H1 (cell line): ENCODE measurements at places on chromosomes 2 and 18. TPM values are rescaled to one million over a fixed set of nuclear protein-coding genes. Genes with fewer than 3 reads are reported as not detected.

GRCh38 chr2:99710721-99711120, 220.9 kb upstream of the REV1 start:
- H3K4me3 ChIP-seq = no peak overlapping the region
- no peaks in the 10 kb centered on the region; the same call in 1 of the 2 replicates for H3K4me1 ChIP-seq
- H3K36me3 ChIP-seq = no peaks in the 10 kb centered on the region
- H3K27me3 ChIP-seq = no peaks in the 10 kb centered on the region
- DNase-seq = no peak

Gene PPP4R1
- total RNA-seq = 96.1 and 108 TPM in 2 replicates

- no peak overlapping the region for H3K27ac ChIP-seq
- H3K36me3 ChIP-seq = no peaks in the 10 kb centered on the region
- H3K4me3 ChIP-seq = no peak overlapping the region
- no peaks in the 10 kb centered on the region for H3K27me3 ChIP-seq
- no peaks in the 10 kb centered on the region for H3K4me1 ChIP-seq
These were observed 432.3 kb downstream of the STK39 start for GRCh38 chr2:167814881-167815718.

GRCh38 chr18:48898521-48898920, 52.2 kb downstream of the SMAD7 start:
- no peak overlapping the region for H3K4me3 ChIP-seq
- no peaks in the 10 kb centered on the region for H3K27me3 ChIP-seq
- no peak for DNase-seq
- H3K4me1 ChIP-seq = no peaks in the 10 kb centered on the region

Gene SYT4
- 9.7 and 10.2 TPM in 2 replicates for total RNA-seq

- no peak overlapping the region for H3K4me3 ChIP-seq
- DNase-seq = no peak
- no peaks in the 10 kb centered on the region for H3K27me3 ChIP-seq
These were observed 30.5 kb upstream of the ARMC9 start for GRCh38 chr2:231167745-231168459.

- peak; percentile 98 for DNase-seq
- no peak overlapping the region for H3K27ac ChIP-seq
- no peaks in the 10 kb centered on the region for H3K27me3 ChIP-seq
- H3K36me3 ChIP-seq = no peaks in the 10 kb centered on the region
- no peak overlapping the region for H3K4me3 ChIP-seq
- H3K4me1 ChIP-seq = no peaks in the 10 kb centered on the region
These were observed 34.9 kb downstream of the FAM110C start for GRCh38 chr2:11248-11941.

Gene GAREM2
- 19.9 and 23.0 TPM in 2 replicates for total RNA-seq

- no peaks in the 10 kb centered on the region for H3K36me3 ChIP-seq
- no peak for DNase-seq
- no peak overlapping the region for H3K4me3 ChIP-seq
- no peak overlapping the region for H3K27ac ChIP-seq
- no peaks in the 10 kb centered on the region for H3K27me3 ChIP-seq
- H3K4me1 ChIP-seq = no peaks in the 10 kb centered on the region
These were observed 1155.6 kb downstream of the LRP1B start for GRCh38 chr2:140975237-140975636.

- no peak for DNase-seq
- no peak overlapping the region for H3K4me3 ChIP-seq
- H3K4me1 ChIP-seq = no peaks in the 10 kb centered on the region
- H3K27me3 ChIP-seq = no peaks in the 10 kb centered on the region
These were observed 547.6 kb downstream of the CPS1 start for GRCh38 chr2:211103989-211104388.

DNA sequence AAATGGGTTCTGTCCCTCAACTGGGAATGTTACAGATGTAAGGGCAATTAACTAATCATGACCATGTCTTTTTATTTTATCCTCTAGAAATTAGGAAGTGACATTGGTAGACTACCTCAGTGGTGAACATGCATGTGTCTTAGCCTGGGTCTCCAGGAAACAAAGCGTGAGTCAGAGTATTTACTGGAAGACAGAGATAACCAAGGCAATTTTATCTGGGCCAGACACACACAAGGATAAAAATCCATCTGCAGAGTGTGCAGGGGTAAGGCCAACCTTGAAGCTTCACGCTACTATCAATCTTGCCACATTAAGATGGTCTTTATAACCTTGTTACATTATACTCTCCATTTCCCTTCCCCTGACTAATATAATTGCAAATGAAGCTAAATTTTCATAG, 487.5 kb downstream of the SUCLG1 start:
- H3K27me3 ChIP-seq = no peaks in the 10 kb centered on the region
- DNase-seq = no peak
- H3K36me3 ChIP-seq = no peaks in the 10 kb centered on the region

DNA sequence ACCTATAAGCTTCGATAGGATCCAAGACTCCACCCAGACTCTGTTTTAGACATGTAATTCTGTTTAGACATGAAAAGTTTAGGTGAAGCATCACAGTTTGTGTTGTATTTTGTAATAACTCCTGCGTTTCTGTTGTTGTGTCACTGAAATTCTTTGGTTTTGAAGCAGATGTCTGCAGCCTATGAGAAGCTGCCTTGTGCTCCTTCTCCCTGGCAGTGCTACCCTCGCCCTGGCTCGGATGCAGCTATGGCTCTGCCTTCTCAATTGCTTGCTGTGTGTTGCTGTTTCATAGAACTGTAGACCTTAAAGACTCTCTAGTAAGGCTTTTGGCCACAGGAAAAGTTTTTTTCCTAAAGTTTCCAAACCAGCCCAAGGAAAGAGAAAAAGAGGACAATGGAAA, 40.2 kb upstream of the ZNF638 start:
- no peaks in the 10 kb centered on the region for H3K4me1 ChIP-seq
- no peaks in the 10 kb centered on the region for H3K36me3 ChIP-seq

Gene FAM237A
- not detected in 2 replicates for total RNA-seq

- no peak overlapping the region for H3K4me3 ChIP-seq
- H3K27me3 ChIP-seq = no peaks in the 10 kb centered on the region
- no peak for DNase-seq
- H3K27ac ChIP-seq = no peak overlapping the region
These were observed 77.8 kb upstream of the PMAIP1 start for GRCh38 chr18:59821983-59822382.

DNA sequence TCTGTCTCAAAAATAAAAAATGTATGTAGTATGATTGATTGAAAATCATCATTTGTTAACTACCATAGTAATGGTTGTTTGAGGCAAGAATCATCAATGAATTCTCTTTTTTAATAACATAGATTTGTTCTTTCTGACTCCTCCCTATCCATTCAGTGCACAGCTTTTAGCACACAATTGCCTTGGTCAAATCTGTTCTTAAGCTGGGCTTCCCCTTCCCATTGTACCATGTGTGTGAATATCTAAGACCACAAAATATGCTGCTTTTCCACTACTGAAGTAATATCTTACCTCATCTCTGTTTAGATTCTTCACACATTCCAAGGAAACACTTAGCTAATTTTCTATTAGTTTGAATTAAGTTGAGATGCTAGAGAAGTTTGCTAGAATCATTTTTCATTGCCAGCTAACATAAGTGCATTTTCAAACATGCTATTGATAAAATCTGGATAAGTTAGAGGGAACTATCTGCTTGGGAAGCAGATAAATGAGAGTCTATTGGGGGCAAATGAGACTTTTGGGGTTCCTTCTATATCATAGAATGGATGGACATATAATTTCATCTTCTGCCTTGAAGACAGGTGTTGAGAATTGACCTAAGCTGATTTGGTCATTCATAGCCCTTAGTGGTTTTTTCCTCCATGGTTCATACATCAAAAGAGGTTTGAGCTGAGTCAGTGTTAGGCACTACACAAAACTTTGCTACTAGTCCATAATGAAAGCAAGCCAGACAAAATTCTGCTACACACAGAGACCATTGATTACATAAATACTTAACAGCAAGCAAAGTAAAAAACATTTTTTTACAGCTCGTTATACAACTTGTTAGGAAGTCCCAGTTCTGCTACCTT, 231.9 kb downstream of the PLCL1 start:
- H3K36me3 ChIP-seq = no peaks in the 10 kb centered on the region
- DNase-seq = no peak
- no peaks in the 10 kb centered on the region for H3K27me3 ChIP-seq
- H3K27ac ChIP-seq = no peak overlapping the region
- no peak overlapping the region for H3K4me3 ChIP-seq
- H3K4me1 ChIP-seq = no peaks in the 10 kb centered on the region

Gene SERPINB5
- 0.23 TPM in 1 of 2 replicates, not detected in the other for total RNA-seq

GRCh38 chr2:82182270-82182669, 1877.7 kb upstream of the LRRTM1 start:
- no peak overlapping the region for H3K27ac ChIP-seq
- no peaks in the 10 kb centered on the region for H3K36me3 ChIP-seq
- no peak for DNase-seq
- no peaks in the 10 kb centered on the region for H3K27me3 ChIP-seq
- no peaks in the 10 kb centered on the region for H3K4me1 ChIP-seq

Gene EMILIN1
- total RNA-seq = 2.9 and 3.0 TPM in 2 replicates

GRCh38 chr18:55317864-55318263, 270.1 kb downstream of the TCF4 start:
- H3K27ac ChIP-seq = no peak overlapping the region
- H3K36me3 ChIP-seq = no peaks in the 10 kb centered on the region
- no peak overlapping the region for H3K4me3 ChIP-seq
- H3K27me3 ChIP-seq = no peaks in the 10 kb centered on the region
- no peaks in the 10 kb centered on the region for H3K4me1 ChIP-seq

DNA sequence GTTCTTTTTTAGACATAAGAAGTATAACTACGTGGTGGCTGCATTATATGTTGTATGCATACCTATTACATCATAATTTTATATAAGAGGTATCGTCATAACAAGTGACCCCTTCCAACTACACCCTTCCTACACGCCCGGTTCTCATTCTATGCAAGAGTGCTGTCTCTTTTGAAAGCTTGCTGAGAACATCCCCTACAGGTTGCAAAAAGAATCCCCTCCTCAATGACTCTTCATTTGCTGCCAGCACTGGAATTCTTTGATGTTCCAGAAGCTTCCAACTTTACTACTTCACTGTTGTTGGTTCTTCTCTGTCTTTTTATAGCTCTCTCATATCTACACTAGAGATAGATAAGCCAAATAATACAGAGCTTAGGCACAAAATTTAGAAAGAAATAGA, 66.4 kb downstream of the CDH7 start:
- DNase-seq = no peak
- no peaks in the 10 kb centered on the region for H3K4me1 ChIP-seq
- H3K4me3 ChIP-seq = no peak overlapping the region

DNA sequence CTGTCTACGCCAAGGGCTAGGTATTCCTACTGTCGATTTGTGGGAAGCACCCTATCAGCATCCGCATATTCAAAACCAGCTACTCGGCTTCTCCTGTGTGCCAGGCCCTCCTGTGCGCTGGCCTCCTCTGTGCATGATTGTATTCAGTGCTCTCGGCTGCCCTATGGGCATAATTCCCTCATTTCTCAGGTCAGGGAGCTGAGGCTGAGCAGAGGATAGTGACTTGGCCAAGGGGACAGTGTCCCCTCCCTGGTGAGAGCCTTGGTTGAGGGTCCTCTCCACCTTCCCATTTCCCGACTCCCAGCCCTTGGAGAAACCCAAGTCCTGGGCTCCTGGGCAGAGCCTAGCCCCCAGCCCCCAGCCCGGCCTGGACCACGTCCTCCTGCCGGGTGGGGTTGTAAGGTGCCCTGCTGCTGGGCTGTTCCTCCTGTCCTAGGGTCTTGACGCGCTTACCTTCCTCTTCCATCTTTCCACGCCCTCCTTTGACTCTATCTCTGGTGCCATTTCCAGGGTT, 6.3 kb upstream of the HS6ST1 start:
- H3K36me3 ChIP-seq = no peaks in the 10 kb centered on the region
- H3K27ac ChIP-seq = no peak overlapping the region
- H3K4me3 ChIP-seq = no peak overlapping the region
- H3K4me1 ChIP-seq = peaks cover 4% of the 10 kb centered on the region

DNA sequence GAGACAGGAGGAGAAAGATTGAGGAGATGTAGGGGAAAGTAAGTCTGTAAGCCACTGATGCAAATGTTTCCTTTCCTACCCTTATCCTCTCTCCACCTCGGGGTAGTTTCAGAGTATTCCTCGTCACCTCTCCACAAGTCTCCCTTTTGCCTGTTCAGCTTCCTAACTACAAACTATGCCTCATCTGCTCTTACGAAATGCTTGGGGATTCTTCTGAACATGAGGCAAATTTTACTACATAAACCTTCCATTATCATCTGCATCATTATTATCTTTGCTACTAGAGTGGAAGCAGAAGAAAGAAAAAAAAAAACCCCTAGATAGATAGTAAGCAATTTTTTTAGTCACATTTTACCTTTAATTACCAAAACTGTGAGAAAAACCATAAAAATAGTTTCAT, 43.1 kb upstream of the CWC22 start:
- H3K27me3 ChIP-seq = no peaks in the 10 kb centered on the region
- no peak overlapping the region for H3K27ac ChIP-seq
- H3K4me1 ChIP-seq = no peaks in the 10 kb centered on the region; the same call in 1 of the 2 replicates

DNA sequence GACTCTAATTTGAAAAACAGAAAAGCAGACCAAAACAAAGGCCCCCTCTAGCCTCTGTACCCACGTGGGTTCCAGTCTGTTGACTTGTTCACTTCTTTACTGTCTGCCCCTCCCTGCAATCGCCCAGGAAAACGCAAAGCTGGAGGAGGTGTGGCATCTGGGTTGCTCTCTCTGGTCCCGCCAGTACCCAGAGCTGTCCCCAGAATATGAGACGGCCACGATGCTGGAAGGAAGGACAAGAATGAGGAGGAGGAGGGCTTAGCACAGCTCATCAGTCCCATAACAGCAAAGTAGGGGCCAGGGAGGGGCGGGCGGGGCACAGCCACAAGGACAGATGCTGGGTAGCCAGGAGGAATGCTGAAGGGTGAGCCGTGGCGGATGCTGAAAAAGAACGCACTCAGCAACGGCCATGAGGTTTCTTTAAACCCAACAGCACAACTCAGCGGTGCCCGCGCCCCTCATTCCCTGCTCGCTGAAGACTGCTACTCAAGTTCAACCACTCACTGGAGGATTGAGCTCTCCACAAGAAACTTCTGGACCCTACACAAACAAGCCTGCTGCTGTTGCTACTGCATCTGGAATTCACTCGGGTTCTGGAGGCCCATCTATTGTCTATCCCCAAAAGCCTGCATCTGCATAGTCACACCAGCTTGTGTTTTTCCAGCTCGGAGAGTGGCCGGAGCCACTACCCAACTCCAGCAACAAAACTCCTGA, 187.7 kb downstream of the HDAC4 start:
- no peak overlapping the region for H3K27ac ChIP-seq
- H3K4me3 ChIP-seq = no peak overlapping the region
- H3K27me3 ChIP-seq = no peaks in the 10 kb centered on the region
- no peak for DNase-seq
- no peaks in the 10 kb centered on the region for H3K36me3 ChIP-seq

Gene TDRD15
- not detected in 2 replicates for total RNA-seq

GRCh38 chr2:209690029-209690754, 81.4 kb upstream of the UNC80 start:
- no peak overlapping the region for H3K27ac ChIP-seq
- H3K36me3 ChIP-seq = no peaks in the 10 kb centered on the region
- no peaks in the 10 kb centered on the region for H3K27me3 ChIP-seq
- H3K4me3 ChIP-seq = no peak overlapping the region

GRCh38 chr2:126707941-126708340, 52.0 kb downstream of the GYPC start:
- no peak for DNase-seq
- H3K27ac ChIP-seq = no peak overlapping the region
- no peaks in the 10 kb centered on the region for H3K4me1 ChIP-seq
- H3K36me3 ChIP-seq = no peaks in the 10 kb centered on the region

Gene MTLN
- 38.6 and 46.8 TPM in 2 replicates for total RNA-seq
